ENCODE measurements at places on chromosomes 2 and 18.

DNA sequence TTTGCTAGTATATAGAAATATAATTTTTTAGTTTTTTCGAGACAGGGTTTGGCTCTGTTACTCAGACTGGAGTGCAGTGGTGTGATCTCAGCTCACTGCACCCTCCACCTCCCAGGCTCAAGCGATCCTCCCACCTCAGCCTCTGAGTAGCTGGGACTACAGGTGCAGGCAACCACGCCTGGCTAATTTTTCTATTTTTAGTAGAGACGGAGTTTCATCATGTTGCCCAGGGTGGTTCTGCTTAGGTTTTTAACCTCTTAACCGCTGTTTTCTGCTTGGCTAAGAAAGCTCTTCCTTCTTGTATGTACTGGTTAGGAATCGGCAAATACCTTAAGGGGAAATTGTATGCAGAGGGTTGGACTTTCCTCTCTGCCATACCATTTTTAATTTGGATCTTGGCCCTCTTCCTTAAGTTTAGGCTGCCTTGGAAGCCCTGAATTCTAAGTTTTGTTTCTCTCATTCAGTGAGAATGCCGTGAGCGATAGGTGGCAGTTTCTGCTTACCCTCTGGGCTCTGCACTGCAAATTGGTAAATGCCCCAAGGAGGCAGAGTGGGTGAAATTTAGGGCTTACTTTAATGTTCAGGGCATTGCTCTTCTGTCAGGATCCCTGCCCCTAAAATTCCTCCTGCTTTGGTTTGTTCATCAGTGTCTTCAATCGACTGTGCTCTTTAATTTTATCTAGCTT is 32.3 kb downstream of the EML6 start:
- no peak for DNase-seq

DNA sequence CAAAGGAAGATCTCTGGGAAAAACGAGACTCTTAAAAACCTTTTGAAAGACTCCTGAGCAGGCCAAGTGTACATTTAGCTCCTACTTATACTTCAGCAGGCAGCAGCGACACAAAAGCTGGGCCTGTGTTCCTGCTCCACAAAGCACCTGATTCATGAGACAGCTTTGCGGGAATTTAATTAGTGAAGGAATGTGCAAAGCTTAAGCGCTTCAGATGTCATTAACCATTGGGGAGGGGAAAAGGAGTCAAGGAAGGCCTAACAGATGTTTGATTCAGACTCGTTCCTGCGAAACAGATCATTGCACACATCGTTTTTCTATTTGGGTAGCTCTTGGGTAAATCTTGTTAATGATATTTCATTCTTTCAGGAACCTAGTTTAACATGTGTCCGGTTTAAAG is 125.9 kb downstream of the MAIP1 start:
- DNase-seq, result no peak

GRCh38 chr2:7033136-7033960 is 116.1 kb downstream of the RNF144A start:
- DNase-seq, result no peak

DNA sequence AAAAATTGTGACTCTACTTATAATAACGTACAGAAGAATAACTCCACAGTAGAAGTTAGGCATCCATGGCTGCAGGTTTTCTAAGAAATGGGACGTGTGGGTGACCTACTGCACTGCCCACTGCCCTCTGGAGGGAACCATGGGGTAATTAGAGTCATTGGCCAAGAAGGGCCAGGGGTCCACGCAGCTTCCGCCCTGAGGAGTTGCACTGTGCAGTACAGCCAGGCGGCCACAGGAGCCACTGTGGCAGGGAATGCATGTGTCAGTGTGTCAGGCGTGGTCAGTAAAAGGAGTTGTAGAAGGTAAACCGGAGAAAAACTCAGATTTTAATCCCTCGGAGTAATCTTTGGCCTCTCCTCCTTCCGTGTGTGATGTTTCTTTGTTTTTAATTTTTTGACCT is 24.8 kb downstream of the NCK2 start:
- no peak for DNase-seq

DNA sequence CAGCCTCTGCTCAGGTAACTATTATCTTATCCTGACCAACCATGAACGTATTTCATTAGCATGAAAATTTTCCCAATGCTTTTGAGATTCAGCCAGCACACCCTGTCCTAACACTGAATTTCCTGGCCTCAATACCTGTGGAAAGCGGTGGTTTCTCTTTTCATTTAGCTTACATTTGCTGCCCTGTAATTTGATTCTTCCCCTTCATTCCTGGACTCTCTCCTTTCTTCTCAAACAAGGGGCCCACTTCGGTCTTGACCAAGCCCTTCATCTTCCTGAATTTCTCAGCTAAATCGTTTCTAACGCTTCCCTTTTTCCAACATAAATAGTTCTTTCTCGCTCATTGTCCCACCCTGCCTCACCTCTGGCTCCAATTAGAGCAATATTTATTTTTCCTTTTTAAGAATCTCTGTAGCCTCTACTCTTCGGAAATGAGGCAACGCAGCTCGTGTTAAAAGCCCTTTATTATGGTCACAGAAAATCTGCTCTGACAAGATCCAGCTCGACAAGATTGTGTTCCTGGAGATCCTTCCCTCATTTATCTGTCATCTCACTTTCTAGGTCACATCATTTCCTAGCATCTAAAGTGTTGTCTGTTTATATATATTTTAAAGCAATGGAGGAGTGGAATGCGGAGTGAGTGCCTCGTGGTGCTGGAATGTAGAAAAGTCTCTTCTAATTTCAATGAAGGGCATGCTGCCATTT is 49.5 kb upstream of the BCL11A start:
- no peak for DNase-seq

Measured in C1 segment of cervical spinal cord (tissue), 14 donors.